ENCODE measurements at places on chromosomes 12 and 14.

- no peak for DNase-seq
Measured at GRCh38 chr14:24036169-24036962, 15.4 kb upstream of the CARMIL3 start.

DNA sequence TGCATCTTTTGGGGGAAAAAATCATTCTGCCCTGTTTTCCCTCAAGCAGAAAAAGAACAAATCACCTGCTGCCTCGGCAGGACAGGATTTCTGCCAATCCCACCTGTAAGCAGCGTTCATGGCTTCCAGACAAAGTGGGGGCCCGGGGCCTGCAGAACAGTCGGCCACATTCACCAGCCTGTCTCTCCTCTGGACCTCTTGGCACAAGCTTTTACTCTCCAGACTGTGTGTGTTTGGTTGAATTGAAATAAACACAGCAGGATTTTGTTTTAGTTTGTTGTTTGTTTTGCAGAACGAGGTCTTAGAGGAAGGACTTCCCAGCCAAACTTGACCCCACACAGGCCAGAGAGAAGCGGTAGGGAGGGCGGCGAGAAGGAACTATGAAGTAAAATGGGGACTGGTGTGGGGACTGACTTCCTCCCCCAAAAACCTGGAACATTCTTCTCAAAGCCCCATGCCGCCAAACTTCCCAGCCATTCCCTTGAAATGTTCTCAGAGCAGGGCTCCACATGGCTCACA is 41.7 kb upstream of the FOS start:
- DNase-seq = no peak

DNA sequence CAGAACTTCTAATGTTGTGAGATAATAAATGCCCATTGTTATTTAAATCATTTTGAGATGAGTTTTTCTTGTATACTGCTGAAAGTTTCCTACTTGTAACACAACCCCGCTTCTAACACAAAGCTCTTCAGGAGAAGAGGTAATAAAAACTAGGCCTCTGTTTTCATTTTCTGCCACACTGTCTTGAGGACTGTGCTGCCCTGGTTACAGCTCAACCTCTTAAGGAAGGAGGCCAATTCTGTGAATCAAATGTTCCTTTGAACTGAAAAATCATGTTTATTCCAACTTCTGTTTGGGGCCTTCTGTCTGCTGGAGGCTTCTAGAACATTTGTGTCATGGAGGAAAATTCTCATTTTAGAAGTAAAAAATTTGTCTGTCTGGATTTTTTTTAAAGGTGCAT is 100.3 kb downstream of the LRIG3 start:
- no peak for DNase-seq

DNA sequence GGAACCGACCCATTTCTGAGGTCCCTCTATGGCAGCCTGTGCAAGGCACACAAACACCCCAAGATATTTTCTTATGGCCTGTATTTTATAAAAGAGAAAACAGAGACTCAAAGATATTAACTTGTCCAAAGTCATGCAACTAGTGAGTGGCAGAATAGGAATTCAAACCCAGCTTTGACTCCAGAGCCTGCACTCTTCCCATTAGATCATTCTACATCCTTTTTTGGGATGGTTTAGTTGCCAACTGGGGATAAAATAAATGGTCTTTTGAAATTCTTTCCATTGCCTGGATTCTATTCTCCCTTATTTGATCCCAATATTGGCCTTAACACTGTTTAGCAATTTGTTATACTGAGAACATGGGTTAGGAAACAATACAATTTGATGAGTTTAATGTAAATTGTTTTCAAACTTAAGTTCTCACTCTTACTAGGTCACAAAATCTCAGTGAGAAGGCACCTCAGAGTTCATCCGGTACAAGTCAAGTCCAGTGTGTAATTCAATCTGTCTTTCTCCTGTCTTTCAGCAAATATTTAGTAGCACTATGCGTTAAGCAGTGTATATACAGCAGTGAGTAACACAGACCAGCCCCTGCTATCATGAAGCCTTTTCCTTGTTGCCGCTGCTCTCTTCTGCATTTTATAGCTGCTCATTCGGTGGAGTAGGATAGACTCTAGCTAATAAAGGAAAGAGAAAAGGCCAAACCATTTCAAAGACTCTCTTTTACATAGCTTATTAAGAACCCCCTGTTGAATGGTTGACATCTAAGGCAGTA is 162.1 kb upstream of the IFNG-AS1 start:
- DNase-seq = no peak

GRCh38 chr12:92927055-92927435 is 2.0 kb downstream of the EEA1 start:
- DNase-seq = peak; percentile 4

DNA sequence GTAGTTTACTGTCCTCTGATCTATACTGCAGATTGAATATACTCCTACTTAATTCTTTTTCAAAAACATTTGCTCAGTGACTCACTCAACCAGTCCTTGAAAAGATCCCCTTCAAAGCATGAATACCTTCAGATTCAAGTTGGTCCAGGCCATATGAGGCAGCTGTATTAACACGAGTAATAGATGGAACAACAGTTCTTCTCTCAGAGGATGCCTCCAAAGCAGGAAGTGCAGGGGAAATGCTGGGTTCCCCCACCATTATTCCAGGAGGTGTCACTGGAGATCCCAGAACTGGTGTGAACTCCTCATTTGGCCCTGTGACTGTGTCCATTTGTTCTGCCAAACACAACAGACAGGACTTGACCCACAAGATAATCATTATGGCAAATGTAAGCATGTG is 20.6 kb downstream of the ARMH4 start:
- DNase-seq = no peak

- no peak for DNase-seq
Measured at GRCh38 chr12:51218607-51219161, 822 bp upstream of the POU6F1 start.

GRCh38 chr14:49487238-49487637 is 98.9 kb downstream of the RPS29 start:
- no peak for DNase-seq

DNA sequence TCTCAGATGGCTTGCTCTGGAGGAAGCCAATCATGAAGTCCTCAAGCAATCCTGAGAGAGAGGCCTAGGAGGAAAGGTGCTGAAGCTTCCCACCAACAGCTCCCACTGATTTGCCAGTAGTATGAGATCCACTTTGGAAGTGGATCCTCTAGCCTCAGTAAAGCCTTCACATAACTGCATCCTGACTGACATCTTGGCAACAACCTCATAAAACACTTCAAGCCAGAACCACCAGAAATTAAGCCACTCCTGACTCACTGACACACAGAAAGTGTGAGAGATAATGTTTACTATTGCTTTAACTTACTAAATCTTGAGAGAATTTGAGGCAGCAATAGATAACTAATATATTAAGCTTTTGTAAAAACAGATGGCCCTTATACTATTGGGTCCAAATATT is 11.7 kb upstream of the TMX1 start:
- no peak for DNase-seq

- DNase-seq = no peak
Measured at GRCh38 chr12:91914701-91915100, 230.9 kb downstream of the BTG1 start.

GRCh38 chr14:55019968-55020554 is 6.8 kb downstream of the WDHD1 start:
- no peak for DNase-seq

DNA sequence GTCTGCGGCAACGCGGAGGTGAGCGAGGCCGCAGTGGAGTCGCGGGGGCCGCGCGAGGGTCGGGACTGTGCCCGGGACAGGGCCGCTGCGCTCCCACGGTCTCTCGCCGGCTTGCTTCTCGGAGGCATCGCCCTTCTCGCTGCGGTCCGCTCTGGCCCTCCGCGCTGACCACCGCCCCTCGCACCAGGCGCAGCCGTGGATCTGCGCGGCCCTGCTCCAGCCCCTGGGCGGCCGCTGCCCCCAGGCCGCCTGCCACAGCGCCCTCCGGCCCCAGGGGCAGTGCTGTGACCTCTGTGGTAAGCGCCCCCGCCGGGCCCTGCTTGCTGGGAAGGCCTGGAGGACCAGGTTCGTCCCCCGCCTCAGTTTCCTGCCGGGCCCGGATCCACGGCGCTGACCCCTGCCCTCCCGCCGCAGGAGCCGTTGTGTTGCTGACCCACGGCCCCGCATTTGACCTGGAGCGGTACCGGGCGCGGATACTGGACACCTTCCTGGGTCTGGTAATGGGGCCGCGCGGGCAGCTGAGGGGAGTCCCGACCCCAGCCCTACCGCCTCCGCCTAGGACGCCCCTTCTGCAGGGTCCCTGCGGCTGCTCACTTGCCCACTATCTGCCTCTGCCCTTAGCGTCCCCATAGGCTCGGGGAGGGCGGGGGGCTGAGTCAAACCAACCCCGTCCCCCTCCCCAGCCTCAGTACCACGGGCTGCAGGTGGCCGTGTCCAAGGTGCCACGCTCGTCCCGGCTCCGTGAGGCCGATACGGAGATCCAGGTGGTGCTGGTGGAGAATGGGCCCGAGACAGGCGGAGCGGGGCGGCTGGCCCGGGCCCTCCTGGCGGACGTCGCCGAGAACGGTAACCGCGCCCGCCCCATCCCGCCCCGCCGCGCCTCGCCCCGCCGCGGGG is 7.0 kb downstream of the AMN start:
- DNase-seq = no peak

DNA sequence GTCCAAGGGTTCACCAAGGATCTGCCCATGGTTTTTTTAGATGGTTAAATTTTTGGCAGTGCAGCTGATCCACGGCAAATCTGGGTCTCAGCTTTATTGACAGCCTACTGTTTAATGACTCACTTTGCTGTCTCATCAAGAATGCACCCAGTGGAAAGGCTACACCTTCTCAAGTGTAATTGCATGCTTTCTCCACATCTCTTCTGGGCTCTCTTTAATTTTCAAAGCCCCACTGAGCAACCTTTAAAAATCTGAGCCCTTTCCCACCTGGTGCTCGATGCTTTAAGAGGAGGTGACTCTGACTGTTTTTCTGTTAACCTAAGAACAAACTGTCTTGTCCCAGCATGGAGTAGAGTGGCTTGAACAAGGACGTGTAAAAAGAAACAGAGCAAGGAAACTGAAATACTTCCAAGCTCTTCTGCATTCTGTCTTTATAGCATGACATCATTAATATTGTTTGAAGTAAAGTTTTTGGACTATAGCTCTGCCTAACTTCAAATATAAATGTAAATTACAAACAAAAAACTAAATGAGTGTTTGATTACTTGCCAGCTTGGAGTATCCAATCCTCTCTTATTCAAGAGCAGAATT is 214.2 kb upstream of the KRR1 start:
- DNase-seq = no peak

GRCh38 chr14:29521526-29522137 is 406.0 kb downstream of the PRKD1 start:
- DNase-seq = no peak

DNA sequence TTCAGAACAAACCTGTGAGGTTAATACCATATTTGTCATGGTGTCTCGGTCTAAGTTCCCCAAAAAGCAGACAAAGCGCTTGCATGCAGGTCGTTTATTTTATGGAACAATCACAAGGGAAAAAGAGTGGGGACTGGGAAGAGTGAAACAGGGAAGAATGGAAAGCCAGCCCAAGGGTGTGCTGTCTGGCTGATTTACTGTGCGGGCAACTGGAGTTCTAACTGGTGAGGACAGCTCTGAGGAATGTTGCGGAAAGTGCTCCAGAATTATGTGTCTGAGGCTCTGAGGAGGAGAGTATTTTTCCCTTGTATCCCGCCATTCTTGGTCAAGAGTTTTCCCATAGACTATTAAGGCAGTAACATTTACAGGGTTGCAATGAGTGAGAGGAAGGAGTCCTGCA is 465.4 kb downstream of the RMST start:
- no peak for DNase-seq

GRCh38 chr12:108313241-108313605 is 25.9 kb downstream of the CMKLR1 start:
- DNase-seq = no peak

- no peak for DNase-seq
Measured at GRCh38 chr14:49160983-49161382, 425.2 kb downstream of the RPS29 start.

DNA sequence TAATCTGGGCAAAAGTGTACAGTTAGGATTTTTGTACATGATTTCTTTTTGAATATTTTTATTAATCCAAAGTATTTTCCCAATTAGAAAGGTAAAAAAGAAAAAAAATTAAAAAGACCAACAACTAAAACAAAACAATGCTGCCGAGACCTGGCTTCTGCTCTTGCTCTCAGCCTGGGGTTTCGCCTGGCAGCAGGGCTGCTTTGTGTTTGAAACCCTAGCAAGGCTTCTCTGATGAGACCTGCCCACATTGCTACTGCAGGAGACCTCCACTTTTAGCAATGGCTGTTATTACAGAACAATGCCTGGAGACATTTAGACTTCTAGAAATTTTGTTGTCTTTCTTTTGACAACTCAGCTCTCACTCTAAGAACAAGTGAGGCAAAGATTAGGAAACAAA is 1153.0 kb upstream of the TMEM132C start:
- no peak for DNase-seq

DNA sequence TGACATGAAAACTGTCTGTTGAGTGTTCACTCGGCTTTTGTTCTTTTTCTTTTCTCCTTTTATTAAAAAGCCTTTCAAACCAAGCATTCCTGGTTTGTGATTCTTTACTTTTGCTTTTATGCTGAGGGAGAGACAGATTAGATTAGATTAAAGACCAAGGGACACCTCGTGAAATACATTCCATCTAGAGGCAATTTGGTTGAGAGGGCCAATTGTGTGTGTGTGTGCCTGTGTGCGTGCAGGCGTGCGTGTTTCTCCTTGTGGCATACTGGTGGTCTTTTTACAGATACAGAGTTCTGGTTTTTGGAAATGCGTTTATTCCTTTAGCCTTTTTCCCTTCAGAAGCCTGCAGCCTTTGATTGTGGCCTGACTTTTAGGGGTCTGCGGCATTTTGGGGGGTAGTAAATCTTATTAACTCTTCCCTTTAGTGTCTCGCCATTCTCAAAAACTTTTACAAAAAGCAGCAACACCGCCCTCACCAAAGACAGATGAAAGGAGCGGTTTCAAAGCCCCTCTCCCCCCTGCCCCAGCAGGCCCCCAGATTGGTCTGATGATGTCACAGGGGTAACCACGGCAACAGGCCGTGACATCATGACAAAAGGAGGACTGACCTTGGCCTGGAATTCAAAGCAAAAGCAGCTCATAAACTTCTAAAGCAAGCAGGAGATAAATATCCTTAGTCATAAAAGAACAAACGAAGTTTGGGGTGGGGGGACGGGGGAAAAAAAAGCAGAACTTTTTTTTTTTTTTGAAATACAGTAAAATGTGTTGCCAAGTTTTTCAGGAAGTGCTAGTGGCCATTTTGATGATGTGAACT is 84.1 kb upstream of the TBX3 start:
- DNase-seq = no peak

- DNase-seq = no peak
Measured at GRCh38 chr14:96925422-96925821, 128.2 kb downstream of the VRK1 start.
